ENCODE measurements at places on chromosomes 16 and 17.

DNA sequence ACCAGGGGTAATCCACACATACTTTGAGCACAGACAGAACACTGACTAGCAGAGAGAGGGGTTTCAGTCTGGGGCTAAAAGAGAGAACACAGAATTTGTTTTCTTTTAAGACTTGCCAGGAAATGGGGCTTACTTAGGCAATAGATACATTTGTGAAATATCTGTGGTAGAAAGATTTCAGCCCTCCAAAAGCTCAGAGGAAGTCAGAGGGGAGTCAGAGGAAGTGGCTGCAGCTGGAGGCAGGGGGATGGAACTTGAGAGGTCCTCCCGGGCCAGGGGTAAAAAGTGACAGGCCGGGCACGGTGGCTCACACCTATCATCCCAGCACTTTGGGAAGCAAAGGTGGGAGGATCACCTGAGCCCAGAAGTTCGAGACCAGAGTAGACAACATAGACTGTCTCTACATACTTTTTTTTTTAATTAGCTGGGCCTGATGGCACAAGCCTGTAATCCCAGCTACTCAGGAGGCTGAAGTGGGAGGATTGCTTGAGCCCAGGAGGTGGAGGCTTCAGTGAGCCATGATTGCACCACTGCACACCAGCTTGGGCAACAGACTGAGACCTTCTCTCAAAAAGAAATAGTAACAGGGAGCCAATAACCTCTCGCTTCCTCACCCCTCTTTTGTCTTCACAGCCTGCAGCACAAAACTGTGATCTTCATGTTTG, 49.9 kb downstream of the NLRC5 start:
- no peak for DNase-seq

DNA sequence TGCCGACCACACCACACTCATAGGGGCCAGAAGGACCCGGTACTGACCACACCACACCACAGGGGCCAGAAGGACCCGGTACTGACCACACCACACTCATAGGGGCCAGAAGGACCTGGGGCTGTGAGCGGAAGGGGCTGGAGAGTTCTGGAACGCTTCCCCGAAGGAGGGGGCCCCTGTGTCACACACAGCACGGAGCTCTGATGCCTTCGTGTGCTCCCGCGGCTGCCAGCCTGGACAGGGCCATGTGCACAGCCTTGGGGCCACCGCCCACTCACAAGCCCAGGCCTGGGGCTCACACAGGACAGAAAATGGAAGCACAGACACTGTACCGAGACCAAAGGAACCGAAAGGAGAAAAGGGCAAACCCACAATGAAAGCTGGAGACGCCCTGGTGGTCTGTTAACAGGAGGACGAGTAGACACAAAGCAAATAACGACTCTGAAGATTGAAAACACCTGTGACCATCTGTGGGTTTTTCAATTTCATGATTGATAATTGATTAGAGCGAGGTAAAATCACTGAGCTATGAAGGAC, 106.5 kb upstream of the METRNL start:
- no peak for DNase-seq

GRCh38 chr16:88923450-88923849, 53.6 kb downstream of the CBFA2T3 start:
- no peak for DNase-seq

DNA sequence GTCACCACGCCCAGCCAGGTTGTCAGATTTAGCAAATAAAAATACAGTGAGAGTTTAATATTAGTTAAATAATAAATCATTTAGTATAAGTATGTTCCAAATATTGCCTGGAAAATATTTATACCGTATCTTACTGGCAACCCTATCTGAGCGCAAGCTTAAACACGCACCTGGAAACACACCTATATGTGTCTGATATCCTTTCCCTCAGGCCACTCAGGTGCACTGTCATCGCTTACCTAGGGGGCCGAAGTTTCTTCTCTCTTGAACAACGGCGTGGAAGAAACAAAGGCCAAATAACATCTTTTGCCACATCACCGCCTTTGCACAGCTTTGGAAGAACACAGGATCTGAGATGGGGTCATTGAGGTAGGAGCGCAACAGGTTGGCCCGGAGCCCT, 54.0 kb downstream of the LYRM1 start:
- DNase-seq, result no peak

- no peak for DNase-seq
Measured at GRCh38 chr17:75153780-75154194, 525 bp downstream of the JPT1 start.

DNA sequence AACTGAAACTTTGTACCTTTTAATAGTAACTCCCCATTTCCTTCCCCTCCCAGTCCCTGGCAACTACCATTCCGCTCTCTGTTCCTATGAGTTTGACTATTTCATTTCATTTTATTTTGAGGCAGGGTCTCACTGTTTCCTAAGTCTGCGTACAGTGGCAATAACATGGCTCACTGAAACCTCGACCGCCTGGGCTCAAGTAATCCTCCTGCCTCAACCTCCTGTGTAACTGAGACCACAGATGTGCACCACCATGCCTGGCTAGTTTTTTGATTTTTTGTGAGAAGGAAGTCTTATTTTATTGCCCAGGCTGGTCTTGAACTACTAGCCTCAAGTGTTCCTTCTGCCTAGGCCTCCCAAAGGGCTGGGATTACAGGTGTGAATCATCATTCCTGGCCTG, 808.1 kb downstream of the CDH11 start:
- DNase-seq, result no peak

DNA sequence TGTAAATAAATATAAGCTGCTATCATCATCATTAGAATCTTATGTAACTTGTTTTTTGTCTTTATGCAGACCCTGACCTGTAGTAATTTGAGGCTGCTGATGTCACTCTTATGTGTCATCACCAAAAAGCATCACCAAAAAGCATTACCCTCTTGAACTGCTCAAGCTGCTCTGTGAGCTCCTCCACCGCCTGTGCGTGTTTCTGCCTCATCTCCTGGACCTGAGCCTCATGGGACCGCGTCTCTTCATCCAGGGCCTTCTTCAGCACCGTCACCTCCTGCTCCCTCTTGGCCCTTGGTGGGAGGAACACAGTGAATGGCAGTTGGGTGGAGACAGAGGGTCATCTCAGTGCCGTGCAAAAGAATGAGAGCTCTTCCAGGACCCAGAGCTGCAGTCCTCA, 82.4 kb downstream of the NDE1 start:
- DNase-seq, result no peak

DNA sequence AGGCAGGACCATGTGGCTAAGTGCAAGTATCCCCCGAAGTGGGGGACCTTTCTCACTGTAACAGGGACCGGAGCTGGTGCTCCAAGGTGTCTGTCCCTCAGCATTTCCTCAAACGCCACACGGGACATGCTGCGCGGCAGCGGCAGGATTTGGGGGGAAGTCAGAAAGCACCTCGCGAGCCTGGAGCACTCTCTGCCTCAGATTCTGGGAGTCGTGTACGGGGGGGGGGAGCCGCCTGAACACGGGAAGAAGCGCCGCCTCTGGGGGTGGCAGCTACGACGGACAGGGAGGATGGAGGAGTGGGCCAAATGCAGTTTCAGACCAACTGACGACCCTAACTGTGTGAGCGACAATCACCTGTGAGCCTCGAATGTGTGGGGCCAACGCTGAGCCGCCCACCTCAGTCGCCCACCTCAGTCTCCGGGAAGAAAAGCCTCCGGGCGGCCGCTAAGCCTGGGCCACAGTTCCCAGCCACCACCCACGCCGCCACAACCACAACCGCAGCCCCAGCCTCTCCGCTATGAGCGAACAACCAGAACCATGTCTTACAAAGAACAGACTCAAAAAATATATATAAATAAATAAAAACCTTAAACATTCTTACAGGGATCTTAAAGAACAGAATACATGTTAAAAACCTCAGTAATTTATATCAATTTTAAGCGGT, 8.8 kb upstream of the TRAP1 start:
- DNase-seq, result no peak

GRCh38 chr17:21034340-21035235, 8.2 kb downstream of the USP22 start:
- no peak for DNase-seq

GRCh38 chr17:57986841-57987580, 1.0 kb downstream of the VEZF1 start:
- DNase-seq, result peak; percentile 11

DNA sequence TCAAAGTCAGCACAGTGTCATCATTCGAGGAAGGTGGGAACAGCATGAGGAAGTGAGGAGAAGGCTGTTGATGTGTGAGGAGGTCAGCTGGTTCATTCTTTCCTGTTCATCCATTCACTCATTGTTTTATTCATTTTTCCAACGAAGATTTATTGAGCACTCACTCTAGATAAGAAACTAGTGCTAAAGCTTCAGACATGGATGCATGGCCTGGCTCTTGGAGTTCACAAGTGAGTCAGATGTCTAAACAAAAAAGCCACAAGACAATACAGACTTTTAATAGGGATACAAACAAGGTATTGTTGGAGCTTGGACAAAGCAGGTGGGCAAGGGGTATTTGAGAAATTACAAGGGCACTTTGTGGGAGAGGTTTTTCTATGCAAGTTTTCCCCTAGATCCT, 31.3 kb upstream of the MPHOSPH6 start:
- no peak for DNase-seq

GRCh38 chr17:67862614-67863217, 37.4 kb downstream of the BPTF start:
- DNase-seq, result no peak

- no peak for DNase-seq
Measured at GRCh38 chr17:79325709-79326430, 251.2 kb downstream of the ENGASE start.

DNA sequence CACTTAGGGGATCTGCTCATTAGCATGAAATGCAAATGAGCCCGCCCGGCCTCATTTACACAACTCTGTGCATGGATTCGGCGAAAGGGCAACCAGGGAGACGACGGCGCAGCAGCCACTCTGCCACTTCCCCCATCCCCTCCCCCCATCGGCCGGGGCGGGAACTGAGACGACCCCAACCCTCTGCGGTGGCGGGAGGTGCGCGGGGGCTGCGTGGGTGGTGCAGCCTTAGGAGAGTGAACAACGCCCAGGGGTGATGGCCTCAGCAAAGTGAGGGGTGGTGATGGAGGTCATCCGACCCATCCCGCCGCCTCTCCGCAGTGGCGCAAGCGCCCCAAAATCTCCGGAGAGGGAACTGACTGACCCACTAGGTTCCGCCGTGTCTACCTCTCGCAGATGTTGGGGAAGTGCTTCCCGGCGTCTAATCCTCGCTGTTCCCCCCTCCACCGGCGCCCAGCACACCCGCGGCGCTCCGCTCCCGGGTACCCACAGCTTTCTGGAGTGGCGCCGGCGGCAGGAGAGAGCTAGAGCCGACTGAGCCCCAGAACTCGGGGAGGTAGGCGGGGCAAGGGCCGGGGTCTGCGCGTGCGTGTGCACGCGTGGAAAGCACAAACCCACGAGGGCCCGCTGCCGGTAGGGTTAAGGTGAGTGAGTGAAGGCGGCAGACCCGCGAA, 1.4 kb upstream of the CACNA1G start:
- DNase-seq, result no peak

- no peak for DNase-seq
Measured at GRCh38 chr17:77300016-77300686, 159.4 kb downstream of the SEC14L1 start.

GRCh38 chr17:2593821-2594721, 617 bp downstream of the PAFAH1B1 start:
- DNase-seq, result peak; percentile 42

- no peak for DNase-seq
Measured at GRCh38 chr16:27712251-27712711, 162.3 kb downstream of the KATNIP start.

- no peak for DNase-seq
Measured at GRCh38 chr16:77168901-77169300, 22.1 kb upstream of the MON1B start.

DNA sequence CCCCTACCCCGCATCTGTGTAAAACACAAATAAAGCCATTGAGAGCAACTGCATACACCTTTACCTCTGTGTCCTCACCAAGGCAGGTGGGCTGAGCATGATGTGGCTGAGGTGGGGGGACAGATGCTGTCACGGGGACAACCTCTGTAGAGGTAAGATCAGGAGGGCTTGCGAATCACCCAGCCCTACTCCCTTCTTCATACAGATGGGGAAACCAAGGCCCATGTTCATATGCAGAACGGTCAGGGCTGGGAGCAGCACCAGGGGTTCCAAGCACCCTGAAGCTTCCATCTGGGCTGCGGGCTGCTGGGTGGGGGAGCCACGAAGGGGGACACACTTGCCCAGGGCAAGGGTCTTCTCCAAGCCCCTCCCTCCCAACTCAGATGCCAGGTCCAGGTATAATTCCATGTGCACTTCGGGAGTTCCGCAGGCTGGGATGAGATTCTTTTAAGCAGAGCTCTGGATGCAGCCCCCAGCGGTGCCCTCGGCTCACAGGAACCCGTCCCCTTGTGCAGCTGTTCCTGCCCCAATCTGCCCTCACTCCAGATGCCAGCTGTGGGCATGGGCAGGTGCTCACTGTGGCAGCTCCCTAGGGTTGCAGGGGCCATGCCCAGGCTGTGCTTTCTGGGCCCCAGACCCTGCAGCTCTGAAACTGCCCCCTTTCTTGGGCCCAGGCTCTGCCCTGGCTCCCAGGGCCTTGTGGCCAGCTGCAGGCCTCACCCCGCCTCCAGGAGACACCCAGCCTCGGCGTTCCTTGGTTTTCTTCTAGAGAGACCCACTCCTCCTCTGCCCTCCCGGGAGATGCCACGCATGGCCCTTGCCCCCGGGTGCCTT, 9.6 kb downstream of the CTRB1 start:
- no peak for DNase-seq

DNA sequence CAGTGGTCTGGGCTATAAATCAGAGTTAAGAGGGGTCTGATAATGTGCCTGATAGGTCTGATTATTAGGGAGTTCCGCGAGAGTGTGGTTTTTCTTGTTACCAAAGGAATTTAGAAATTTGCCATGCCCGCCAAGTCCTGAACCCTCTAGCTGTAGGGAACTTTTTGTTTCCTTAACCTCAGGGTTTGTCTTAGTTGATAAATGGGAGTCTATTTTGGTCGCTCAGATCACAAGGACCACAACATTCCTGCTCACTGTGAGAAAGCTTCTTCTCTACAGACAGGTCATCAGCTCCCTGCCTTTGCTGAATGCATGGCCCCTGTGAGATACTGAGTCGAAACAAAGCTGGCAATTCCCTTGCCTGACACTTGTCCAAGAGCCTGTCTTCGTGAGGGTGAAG, 497.8 kb downstream of the HS3ST4 start:
- no peak for DNase-seq

GRCh38 chr16:983044-984030, 1.8 kb downstream of the SOX8 start:
- DNase-seq, result no peak

GRCh38 chr16:85387171-85387507, 226.0 kb upstream of the GSE1 start:
- DNase-seq, result no peak
